ENCODE measurements at places on chromosomes 16 and 17. TPM values are rescaled to one million over a fixed set of nuclear protein-coding genes. Genes with fewer than 3 reads are reported as not detected.

TBX6 gene
- total RNA-seq: 0.79 TPM

- no peak for DNase-seq
Measured at GRCh38 chr17:66661411-66662256, 173.3 kb upstream of the CACNG5 start.

- peak; percentile 48 for DNase-seq
Measured at GRCh38 chr16:72921620-72922019, 126.3 kb downstream of the ZFHX3 start.

DNA sequence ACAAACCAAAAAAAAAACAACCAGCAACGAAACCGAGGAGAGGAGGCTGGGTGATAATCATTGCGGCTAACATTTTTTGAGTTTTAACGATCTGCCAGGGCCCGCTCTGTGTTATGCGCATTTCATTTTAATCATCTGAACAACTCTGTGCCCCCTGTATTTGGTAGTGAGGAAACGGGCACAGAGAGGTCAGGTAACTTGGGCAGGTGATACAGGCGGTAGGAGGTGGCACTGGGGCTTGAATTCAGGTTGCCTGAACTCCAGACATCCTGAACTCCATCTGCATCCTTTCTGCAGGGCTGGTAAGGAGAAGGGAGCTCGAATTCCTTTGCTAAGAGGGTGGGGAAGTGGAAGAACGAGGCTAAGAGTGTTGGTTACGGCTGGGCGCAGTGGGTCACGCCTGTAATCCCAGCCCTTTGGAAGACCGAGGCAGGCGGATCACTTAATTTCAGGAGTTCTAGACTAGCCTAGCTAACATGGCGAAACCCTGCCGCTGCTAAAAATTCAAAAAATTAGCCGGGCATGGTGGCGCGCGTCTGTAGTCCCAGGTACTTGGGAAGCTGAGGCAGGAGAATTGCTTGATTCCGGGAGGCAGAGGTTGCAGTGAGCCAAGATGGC lies 1.1 kb downstream of the CLUAP1 start:
- DNase-seq: no peak

GRCh38 chr16:89615176-89615575 lies 1.7 kb downstream of the DPEP1 start:
- DNase-seq: no peak

NUP93 gene
- total RNA-seq: 26.2 TPM

GRCh38 chr16:23587726-23588125 lies 8.4 kb downstream of the NDUFAB1 start:
- DNase-seq: peak; percentile 53

FBXO39 gene
- not detected for total RNA-seq

DNA sequence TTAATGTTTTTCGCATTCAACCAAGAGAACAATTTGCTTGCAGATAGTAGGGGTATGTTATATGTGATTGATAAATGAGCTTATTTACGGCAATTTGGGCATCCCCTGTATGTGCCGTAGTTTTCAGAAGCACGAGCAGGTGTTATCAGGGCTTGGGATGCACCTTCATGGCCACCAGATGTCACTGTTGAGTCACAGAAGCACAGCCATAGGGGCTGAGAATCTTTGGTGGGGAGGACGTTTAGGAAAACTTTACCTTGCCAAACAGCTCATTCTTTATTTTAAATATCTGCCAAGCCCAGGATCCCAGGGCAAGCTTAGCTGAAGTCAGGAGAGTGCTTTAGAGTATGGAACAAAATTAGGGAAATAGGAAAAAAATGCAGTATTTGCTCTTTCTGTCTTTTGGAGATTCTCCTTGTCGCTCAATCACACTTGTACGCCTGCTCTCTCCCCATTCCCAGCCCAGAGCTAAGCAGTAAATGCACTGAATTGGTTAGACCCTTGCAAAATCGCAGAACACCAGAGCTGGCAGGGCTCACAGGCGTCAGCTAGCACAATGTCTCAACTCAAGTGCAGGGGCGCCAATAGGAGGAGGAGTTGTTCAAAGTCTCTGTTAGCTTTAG lies 93.6 kb upstream of the MPHOSPH6 start:
- DNase-seq: peak; percentile 48

- DNase-seq: peak; percentile 58
Measured at GRCh38 chr16:74448990-74449389, 27.7 kb upstream of the CLEC18B start.

- no peak for DNase-seq
Measured at GRCh38 chr16:10972108-10972818, 27.9 kb downstream of the CLEC16A start.

DNA sequence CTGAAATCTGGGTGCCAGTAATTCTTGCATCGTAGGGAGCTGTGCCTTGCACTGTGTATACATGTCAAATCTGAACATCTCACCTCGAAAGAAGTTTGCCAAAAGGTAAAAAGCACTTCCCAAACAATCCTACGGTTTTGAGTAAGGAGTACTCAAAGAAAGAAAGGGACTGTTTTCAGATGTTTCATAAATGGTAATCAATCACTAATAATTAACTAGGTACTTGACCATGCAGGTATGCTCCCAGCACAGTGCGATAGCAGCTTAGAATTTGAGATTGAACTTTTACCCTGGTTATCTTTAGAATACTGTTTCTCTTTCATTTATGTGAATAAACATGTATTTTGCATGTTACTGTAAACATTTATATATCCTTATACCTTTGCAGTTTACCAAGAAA lies 39.0 kb downstream of the PRKCA start:
- no peak for DNase-seq

DNA sequence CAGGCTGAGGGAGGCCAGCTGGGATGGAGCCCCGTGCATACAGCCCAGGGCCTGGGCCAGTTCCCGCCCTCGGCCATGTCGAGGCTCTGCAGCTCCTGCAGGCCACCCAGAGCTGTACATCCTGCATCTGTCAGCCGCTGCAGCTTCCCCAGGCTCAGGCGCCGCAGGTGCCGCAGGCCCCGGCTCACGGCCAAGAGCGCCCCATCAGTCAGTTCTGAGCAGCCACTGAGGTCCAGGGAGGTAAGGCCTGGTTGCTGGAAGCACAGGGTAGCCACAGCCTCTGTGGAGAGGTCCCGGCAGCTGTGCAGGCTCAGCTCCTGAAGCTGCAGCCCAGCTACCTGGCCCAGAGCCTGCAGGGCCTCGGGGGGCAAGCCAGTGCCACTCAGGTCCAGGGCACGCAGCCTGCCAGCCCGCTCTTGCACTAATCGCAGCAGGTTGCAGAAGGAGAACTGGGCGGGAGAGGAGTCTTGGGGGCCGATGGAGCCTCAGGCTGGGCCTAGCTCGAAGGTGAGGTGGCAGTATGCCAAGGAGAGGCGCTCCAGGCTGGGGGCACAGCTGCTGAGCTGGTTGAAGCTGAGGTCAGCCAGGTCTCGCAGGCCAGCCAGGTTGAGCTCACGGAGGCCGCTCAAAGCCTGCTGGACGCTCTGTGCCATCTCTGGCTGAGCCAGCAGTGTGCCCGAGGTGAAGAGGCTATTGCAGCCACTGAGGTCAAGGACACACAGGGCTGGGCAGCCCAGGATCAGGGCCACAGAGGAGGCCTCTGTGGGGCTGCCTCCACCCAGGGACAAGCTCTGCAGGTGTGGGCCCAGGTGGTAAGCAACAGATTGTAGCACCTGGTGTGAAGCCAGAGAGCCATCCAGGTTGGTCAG lies 11.4 kb downstream of the ELMO3 start:
- DNase-seq: no peak

GRCh38 chr16:51409001-51409675 lies 258.1 kb upstream of the SALL1 start:
- no peak for DNase-seq

Data from left ventricle myocardium superior (tissue), 1 donor.